ENCODE measurements at places on chromosomes 3 and 15. TPM values are rescaled to one million over a fixed set of nuclear protein-coding genes. Genes with fewer than 3 reads are reported as not detected.

GRCh38 chr3:121295452-121295851 is 250.3 kb downstream of the POLQ start:
- H3K27ac ChIP-seq: no peak overlapping the region
- H3K4me3 ChIP-seq: no peak overlapping the region
- no peak for DNase-seq
- H3K36me3 ChIP-seq: no peaks in the 10 kb centered on the region

DNA sequence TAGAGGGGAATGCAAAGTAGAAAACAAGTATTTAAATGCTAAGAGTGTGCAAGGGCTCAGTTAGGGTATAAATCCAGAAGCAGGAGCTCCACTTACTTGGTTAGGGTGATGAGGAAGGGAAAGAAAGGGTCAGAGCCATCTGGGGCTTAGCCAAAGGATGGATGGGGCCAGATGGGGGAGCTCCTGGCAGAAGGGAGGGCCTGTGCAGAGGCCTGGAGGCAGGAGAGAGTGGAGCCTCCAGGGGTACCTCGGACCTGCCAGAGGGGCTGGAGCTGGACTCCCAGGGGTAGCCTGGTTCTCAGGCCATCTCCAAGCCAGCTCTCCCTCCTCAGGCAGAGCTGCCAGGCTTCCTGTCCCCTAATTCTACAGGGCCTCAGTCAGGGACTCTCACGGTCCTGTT is 506.3 kb downstream of the SHQ1 start:
- DNase-seq: no peak
- no peak overlapping the region for H3K27ac ChIP-seq
- H3K36me3 ChIP-seq: peaks cover 3% of the 10 kb centered on the region
- H3K27me3 ChIP-seq: no peaks in the 10 kb centered on the region
- H3K4me3 ChIP-seq: no peak overlapping the region
- H3K4me1 ChIP-seq: peaks cover 56% of the 10 kb centered on the region

DNA sequence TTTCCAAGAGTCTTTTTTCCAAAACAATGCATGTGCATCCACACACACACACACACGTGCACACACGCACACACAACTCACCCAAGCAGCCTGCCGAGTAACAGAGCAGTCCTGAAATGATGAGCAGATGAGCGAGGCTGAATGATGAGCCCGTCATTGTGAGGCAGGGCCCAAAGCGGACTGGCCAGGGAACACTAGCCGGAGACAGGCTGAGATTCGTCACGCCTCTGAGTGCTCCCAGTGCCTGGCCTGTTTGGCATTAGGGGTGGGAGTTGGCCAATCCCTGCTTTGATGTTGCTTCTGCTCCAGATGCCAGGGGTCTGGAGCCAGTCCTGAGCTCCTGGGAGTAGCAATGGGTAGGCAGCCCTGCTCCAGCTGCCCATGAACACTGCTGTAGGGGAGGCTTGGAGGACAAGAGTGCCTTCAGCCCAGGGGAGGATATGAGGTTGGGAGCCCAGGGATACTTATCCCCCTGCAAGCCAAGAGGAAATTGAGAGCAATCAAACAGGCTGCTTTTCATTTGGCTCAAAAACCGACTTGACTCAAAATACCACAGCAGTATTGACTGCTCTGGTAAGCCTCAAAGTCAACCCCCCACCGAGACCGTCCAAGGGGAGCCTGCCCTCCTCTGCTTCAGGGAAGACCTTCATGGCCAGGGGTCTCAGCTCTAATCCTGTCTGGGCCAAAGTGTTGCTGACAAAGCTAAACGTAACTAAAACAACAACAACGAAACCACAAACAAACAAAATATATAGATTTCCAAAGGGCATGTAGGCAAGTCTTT is 22.9 kb downstream of the COLQ start:
- H3K27me3 ChIP-seq: no peaks in the 10 kb centered on the region
- DNase-seq: no peak
- H3K36me3 ChIP-seq: no peaks in the 10 kb centered on the region

The CDHR4 gene
- total RNA-seq: 0.39 TPM

DNA sequence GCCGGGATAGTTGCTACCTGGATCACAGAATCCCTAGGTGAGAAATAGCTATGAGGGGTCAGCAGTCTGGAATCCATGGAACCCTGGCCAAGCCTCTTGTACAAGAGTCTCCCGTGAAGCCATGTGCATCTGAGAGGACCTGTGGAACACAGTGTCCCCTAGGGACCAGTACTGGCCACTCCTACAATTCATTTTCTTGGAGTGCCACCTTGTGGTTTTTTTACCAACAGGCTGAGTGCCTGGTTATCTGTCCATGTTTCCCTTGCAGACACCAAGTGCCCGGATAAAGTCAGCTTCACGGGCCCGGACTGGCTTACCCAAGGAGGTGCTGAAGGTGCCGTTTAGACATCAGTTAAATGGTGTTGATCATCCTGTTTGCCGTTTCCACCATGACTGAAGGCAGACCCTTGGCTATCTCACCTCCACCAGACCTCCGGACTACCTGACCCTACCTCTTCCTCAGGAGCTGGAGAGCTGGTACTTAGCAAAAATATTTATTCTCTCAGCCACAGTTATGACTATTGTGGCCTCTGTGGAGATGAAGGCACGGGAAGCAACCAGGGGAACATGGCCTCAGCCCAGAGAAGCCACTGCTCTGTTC is 93.9 kb downstream of the RBPMS2 start:
- H3K27me3 ChIP-seq: no peaks in the 10 kb centered on the region
- H3K4me3 ChIP-seq: no peak overlapping the region
- H3K36me3 ChIP-seq: peaks cover 2% of the 10 kb centered on the region

The SLC2A2 gene
- total RNA-seq: not detected

GRCh38 chr3:103513003-103513402 is 1078.2 kb downstream of the ZPLD1 start:
- H3K36me3 ChIP-seq: no peaks in the 10 kb centered on the region
- no peak overlapping the region for H3K4me3 ChIP-seq
- DNase-seq: no peak
- no peaks in the 10 kb centered on the region for H3K27me3 ChIP-seq
- H3K27ac ChIP-seq: no peak overlapping the region

Data from activated T-cell treated with anti-CD3 and anti-CD28 coated beads, Interleukin-2, amount 50 U/mL, for 72 hours (primary cell).